ENCODE measurements at places on chromosomes 16 and 17.

DNA sequence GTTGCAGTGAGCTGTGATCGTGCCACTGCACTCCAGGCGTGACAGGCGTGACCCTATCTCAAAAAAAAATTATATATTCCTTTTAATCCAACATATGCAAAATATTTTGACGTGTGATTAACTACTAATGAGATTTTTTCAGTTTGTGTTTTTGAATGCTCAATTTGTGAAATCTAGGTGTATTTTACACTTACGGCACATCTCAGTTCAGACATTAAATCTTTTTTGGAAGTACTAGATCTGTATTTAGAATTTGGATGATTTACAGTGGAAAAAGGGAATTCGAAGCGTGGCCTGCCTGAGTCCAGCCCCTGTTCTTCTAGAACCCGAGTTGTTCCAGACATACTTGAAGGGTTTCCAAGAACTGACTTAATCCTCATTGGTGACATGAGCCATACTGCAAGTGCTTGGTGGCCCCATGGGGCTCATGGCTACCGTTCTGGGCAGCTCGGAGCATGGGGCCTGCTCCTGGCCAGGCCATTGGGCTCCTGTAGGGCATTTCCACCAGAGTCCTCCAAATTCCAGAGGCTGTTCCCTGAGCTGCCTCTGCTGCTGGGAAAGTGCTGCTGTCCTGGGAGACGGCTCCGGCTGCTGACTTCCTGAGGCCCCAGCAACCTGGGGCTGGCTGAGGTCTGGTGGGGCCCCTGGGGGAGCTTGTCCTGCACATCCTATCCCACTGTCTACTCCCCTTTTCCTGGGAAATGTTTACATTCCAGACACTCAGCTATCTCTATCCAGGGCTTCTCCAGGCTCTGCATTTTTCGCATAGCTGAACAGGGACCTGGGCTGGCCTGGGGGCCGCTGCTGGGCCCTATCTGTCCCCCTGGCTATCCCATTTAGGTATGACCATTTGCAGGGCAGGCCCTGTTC lies 27.2 kb downstream of the LLGL2 start:
- DNase-seq = no peak

GRCh38 chr16:15052747-15053476 lies 3.0 kb downstream of the NTAN1 start:
- no peak for DNase-seq

GRCh38 chr17:57999496-58000017 lies 7.5 kb downstream of the SRSF1 start:
- DNase-seq = peak; percentile 53

- no peak for DNase-seq
Measured at GRCh38 chr16:88380619-88381018, 2.1 kb upstream of the ZNF469 start.

- DNase-seq = no peak
Measured at GRCh38 chr16:11224096-11224893, 31.7 kb downstream of the SOCS1 start.

DNA sequence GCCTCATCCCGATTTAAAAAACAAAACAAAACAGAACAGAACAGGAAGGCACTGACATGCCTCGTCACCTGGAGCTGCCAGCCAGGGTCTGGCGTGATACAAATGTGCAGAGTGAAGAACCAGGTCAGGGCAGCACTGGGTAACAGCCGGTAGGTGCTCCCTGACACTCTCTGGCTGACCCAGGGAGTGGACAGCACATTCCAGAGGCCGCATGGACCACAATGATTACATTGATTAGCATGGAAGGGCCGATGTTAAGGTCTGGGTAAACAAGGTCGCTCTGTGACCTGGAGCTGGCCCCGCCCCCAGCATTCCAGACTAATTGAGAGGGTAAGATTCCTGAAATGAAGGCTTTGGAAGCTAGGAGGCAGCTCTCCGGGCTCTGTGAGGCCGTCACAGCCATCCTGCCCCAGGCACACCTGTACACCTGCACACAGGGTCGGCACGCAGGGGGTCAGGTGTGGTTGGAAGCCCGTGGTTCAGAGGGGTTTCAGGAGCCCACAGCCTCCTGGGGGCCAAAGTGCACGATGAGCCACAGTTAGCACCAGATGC lies 21.4 kb downstream of the PIEZO1 start:
- DNase-seq = no peak

- DNase-seq = peak; percentile 76
Measured at GRCh38 chr16:16014329-16015224, 65.2 kb downstream of the ABCC1 start.

GRCh38 chr17:78896091-78896833 lies 6.7 kb downstream of the CEP295NL start:
- DNase-seq = no peak

DNA sequence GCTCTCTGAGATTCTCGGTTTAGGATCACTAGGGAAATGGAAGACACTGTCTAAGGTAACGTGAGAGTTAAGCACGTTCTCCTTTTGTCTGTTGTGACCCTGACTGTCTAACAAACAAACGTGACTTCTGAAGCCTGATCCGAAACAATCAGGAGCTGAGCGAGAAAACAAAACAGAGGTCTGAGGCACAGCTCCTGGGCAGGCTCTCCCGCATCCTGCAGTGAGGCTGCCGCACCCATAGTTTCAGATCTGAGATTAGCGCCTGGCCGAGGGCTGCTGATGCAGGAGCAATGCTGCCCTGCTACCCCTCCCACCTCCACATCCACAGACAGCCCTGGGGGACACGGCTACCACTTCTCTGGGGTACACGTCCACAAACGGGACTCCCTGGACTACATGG lies 46.7 kb downstream of the RNF157 start:
- no peak for DNase-seq

- no peak for DNase-seq
Measured at GRCh38 chr16:58187092-58187491, 10.8 kb downstream of the CSNK2A2 start.

DNA sequence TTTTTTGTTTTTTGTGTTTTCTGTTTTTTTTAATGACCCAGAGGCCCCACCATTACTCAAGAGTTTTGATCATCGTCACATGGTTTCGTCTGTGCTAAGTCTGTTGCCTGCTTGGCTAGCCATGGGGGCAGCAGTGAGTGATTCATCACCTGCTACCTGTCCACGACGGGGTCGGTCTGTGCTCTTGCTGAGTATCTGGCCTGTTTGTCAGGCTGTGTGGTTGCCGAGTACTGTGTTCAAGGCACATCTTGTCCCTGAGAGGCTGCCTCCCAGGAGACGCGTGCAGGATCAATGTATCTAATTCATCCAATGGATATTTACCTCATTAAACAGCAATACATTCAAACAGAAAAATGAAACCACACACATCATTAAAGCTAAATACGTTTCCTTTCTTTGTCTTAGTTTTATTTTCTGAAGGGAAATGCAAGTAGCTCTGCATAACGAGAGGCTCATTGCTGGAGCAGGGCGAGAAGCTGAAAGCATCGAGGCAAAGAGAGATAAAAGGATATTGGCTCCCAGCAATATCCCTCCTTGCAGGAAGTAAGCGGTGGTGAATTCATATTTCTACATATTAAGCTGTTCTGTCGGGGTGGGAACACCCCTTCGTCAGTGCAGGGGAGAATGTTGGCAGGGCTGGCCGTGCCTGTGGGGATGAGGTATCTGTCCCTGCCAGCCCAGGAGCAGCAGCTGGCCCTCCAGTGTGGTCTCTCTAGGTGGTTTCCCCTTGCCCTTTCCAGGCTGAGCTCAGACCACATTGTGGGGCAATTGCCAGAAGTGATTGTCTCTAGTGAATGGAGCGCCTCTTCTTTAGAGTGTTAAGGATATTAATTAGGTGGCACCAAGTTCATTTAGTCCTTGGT lies 166.2 kb upstream of the ASIC2 start:
- DNase-seq = no peak

DNA sequence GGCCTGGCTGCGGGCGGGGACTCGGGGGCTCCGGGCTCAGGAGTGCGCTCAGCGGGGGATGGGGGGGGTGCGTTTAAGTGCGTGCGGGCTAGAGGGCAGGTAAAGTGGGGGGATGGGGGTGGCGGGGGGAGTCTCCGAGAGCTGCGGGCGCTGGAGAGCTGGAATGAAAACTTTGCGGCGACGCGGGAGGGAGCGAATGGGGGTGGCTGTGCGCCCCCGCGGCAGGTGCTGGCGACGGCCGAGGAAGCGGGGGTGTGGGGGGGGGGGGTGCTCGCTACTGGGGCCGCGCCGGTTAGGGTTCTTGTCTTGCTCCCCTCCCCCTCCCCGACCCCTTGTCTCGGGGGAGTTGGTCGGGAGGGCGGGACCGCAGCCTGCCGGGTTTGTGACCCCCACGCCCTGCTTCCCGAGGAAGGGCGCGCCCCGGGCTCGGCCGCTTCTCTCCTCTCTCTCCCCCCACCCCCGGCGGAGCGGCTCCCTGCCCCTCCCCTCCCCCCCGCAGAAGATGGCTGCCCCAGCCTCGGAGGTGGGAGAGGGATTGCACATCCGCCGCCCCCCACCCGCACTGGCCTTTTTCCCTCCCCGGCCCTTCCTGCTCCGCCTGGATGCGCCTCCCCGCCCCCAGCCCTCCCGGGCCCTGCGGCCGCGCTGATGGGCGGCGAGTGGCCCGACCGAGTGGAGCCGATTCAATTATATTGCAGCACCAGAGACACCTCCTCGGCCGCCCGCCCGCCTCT lies 649 bp downstream of the GSE1 start:
- peak; percentile 38 for DNase-seq

GRCh38 chr17:13359774-13360173 lies 242.0 kb downstream of the HS3ST3A1 start:
- no peak for DNase-seq

- no peak for DNase-seq
Measured at GRCh38 chr17:66963909-66964771, at the start of gene CACNG4. CACNG4 (plus strand) TSS chr17:66964707; CDS start chr17:66964912, 205 bp downstream.

GRCh38 chr16:68000450-68000849 lies 1.2 kb upstream of the DPEP2 start:
- DNase-seq = no peak

DNA sequence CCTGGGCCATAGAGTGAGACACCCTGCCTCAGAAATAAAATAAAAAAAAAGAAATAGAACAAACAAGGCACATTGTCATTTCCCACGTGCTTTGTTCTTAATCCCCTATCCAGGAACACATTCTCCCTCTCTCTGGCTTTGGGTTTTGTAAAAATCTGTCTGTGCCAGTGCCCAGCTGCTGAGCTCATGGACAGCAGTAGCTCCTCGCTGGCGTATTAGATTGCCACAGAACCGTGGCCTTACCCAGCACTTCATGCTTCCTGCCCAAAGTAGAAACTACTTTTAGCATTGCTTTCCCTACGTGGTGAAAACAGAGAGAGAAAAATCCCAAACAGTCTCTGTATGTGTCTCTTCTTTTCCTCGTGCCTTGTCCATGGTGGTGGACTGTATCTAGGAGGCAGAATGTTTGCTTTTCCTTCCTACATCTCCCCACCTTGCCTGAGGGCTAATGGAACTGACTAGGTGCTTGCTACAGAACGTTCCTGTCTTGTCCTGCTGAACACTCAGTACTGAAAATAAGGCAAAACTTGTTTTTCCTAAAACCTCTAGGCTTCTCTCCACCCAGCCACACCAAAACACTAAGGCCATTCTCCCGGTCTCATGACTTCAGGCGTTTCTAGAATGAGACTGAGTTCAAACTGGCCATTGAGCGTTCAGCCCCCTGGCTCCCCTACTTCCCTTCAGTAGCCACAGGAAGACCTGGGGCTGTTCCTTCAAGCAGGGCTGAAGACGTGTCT lies 26.1 kb downstream of the MNT start:
- no peak for DNase-seq

DNA sequence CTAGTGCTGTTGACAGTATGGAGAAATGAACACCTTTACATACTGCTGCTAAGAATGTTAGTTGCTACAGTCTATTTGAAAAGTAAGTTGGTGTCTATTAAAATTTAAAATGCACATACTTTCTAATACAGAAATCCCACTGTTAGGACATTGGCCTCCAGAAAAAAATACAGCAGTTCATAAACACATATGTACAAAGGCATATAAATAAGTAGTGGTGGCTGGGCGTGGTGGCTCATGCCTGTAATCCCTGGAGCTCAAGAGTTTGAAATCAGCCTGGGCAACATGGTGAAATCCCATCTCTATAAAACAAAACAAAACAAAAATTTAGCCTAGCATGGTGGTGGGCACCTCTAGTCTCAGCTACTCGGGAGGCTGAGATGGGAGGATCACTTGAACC lies 13.1 kb downstream of the DCAF7 start:
- no peak for DNase-seq

DNA sequence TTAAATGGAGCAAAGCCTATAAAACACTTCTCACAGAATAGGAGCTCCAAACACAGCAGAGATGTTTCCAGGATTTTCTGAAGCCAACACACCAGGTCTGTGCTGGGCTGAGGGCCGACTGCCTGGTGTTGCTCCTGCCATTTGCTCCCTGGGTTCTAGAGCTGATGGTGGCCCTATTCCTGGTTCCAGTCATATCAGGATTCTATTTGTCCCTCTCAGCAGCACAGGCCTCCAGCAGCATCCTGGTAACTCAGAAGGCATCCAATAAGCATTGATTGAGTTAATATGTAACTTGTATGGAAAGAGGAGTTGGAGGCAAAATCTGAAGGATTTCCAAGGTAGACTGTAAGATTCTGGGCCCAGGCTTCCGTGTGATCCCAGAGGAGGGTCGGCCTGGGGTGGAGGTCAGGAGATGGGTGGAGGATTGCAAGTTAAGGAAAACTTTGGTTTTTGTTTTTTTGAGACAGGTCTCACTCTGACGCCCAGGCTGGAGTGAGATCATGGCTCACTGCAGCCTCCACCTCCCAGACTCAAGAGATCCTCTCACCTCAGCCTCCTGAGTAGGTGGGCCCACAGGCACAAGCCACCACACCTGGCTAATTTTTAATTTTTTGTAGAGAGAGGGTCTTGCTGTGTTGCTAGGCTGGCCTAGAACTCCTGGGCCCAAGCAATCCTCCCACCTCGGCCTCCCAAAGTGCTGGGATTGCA lies 5.7 kb downstream of the NUPR1 start:
- no peak for DNase-seq

- DNase-seq = no peak
Measured at GRCh38 chr16:85653290-85653891, 35.4 kb downstream of the GINS2 start.

DNA sequence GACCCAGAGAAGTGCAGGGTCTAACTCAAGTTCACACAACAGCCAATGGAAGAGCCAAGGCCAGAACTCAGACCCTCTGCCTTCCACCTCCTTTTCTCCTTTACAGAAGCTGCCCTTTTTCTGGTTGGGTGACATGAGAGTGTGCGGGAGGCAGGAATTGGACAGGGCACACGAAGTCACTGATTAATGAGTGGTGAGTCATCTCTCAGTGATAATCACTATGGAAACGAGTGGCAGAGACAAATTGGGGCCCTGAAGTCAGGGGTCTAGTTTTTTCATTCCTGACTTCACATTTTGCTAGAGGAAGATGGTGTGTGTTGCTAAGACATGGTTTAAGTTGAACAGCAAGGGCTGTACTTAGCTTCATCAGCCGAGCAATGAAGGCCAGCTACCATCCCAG lies 312.7 kb upstream of the CCL2 start:
- DNase-seq = no peak

GRCh38 chr17:57746221-57746620 lies 1.1 kb upstream of the CCDC182 start:
- no peak for DNase-seq

Measured in DMS153 (cell line).